ENCODE measurements at places on chromosomes 2 and 18.
A peak's percentile ranks its signal among the peaks of the same experiment; 100 is the strongest.

DNA sequence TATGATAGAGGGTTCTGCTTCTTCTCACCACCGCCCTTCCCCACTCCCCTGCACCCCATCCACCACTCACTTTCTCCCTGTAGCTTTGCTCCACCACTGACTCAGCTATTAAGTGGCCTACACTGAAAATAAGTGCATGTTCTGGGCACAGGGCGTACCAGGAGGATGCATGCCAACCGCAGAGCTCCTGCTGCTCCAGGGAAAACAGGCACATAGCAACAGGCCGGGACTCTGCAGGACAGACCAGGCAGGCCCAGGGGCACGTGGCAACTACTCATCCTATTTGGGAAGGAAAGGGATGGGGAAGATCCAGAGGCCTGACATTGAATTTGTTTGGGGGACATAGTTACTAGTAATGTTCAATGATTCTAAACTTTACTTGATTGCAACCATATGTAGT, 28.4 kb downstream of the ARL4C start:
- no peak for DNase-seq

DNA sequence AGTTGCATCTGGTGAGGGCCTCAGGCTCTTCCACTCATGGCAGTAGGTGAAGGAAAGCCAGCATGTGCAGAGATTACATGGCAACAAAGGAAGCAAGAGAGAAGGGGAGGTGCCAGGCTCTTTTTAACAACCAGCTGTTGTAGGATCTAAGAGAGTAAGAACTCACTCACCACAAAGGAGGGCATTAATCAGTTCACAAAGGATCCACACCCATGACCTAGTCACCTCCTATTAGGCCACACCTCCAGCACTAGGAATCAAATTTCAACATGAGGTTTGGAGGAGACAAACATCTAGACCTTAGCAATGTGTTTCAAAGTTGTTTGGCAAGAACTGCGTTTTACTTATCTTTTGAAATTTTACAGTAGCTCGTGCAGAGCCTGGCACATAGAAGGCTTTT, 20.5 kb upstream of the REG3A start:
- no peak for DNase-seq

DNA sequence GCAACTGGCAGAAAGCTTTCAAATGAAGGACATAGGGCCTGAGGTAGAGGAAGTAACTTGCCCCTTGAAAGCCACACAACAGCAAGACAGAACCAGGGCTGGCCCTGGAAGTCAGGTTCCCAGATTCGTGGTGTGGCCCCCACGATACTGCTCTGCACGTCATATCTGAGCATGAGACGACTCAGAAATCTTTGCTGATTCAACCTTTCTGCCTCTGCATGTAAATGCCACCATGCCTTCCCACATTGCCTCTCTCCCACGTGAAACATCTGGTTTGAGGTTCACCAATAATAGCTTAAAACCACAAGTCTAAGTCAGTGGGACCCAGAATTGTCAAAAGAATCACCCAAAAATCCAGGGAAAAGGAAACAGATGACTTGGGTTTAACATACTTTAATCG, 214.0 kb upstream of the TRIB2 start:
- peak; percentile 87 for DNase-seq

- DNase-seq, result no peak
Measured at GRCh38 chr2:74011246-74011645, 26.5 kb downstream of the TET3 start.

DNA sequence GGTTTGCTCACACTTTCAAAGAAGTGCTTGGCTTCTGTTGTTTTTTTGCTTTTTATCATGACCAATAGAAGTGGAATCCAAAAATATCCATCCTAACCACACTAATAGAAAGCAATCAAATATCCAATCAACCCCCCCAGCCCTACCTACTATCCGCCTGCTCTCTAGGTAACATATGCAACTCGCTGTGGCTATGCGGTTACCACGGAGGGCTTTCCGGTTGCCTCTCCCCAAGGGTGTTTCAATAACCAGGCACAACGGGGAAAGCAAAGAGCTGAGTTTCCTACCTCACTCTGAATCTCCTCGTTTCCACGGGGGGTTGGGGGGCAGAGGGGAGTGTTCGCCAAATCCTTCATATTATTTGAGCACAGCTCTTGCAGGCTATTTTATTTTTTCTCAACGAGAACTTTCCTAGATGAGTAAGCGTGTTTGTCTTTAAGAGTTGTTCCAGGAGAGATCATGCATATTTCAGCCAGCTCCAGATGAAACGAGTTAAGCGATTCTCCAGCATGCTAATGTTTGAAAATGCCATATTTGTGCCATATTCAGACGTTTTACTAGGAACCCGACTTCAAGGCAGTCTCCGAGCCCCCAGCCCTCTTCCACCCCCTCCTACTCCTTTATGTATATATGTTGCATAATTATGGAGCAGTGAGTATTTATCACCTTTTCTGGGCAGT, 30.3 kb downstream of the PAX3 start:
- DNase-seq, result peak; percentile 3

DNA sequence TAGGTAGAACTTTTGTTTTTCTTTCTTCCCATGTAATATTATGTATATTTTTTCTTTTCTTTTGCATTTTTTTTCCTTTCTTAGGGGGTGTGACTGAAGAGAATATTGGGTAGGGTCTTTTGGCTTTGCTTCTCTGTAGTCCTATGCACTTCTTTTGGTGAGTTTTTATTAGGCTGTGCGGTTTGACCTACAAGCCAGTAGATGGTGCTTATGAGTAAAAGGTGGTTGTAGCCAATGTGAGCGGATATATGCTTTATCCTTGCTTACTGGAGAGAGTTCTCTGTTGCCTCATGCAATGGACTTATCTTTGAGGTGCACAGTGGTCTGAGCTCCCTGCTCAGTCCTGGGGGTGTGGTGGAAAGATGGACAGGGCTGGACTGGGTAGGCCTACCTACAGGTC, 52.7 kb downstream of the DSEL start:
- DNase-seq, result no peak
